Left renal pelvis (tissue), 4 donors: ENCODE measurements at places on chromosomes 7 and 10. TPM values are rescaled to one million over a fixed set of nuclear protein-coding genes. Genes with fewer than 3 reads are reported as not detected.

GRCh38 chr7:23230641-23231101 is 15.9 kb upstream of the GPNMB start:
- no peak for DNase-seq

Gene ENKUR
- 4.0 TPM for polyA plus RNA-seq

DNA sequence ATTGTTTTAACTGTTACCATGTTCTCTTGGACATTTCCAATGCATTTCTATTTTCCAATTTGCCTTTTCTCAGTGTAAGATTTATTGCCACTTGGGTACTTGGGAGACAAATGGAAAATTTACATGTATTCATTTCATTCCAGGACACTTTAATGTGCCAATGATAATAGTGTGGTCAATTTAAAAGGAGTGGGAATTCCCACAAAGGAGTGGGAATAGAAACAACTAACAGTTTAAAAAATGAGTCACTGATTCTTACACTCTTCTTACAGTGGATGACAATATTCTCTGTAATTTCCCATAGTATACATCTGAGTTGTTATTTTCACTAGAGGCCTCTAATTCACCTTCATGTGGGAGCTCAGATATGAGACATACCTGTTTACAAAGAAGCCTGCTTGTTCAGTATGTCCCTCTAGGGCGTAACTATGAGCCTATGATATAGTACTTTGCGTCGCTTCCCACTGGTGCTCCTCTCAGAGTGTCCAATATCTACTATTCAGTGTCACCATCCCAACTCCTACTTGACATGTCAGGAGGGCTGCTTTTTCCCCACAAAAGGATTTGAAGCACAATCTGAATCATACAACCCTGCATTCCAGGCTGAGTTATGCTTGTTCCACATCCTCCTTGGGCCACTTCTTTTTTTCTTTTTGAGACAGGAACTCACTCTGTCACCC is 301.3 kb downstream of the PHTF2 start:
- DNase-seq = no peak

- no peak for DNase-seq
These were observed 49.7 kb downstream of the SLK start for GRCh38 chr10:104016661-104017060.

Gene RSPH10B2
- 2.0 TPM for polyA plus RNA-seq

DNA sequence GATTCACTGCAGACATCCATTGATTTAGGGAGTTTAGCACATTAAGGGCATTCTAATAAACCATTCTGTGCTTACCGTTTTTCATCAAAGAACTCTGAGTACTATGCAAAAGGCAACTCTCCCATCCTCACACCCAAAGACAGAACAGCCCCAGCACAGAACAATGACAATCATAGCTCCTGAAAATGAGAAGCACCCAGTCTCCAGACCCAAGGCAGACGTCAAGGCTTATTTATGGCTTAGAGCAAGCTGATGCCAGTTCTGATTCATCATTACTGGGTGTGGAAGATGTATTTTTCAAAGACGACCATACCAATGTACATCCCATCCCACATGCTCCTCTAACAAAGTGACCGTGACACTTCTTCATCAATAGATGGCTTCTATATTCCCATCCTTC is 67.6 kb downstream of the OSBPL3 start:
- no peak for DNase-seq

DNA sequence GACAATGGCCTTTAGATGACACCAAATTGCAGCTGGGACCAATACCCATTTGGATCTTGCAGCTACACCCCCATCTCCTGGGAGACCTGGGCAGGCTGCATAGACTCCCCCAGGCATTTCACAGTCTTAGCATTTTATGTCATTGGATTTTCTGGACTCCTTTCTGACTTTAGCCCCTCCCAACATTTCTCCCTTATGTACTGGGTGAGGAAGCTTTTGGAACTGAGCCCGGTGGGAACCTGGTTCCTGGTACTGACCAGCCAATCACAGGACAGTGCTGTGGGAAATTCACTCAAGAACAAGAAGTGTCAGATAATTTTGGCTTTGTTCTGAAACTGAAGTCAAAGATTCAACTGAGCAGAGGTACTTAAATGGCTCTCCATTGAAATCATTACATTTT is 177.7 kb downstream of the ACTR3B start:
- DNase-seq = no peak

GRCh38 chr7:116393654-116394053 is 105.9 kb upstream of the CAV2 start:
- peak; percentile 22 for DNase-seq

DNA sequence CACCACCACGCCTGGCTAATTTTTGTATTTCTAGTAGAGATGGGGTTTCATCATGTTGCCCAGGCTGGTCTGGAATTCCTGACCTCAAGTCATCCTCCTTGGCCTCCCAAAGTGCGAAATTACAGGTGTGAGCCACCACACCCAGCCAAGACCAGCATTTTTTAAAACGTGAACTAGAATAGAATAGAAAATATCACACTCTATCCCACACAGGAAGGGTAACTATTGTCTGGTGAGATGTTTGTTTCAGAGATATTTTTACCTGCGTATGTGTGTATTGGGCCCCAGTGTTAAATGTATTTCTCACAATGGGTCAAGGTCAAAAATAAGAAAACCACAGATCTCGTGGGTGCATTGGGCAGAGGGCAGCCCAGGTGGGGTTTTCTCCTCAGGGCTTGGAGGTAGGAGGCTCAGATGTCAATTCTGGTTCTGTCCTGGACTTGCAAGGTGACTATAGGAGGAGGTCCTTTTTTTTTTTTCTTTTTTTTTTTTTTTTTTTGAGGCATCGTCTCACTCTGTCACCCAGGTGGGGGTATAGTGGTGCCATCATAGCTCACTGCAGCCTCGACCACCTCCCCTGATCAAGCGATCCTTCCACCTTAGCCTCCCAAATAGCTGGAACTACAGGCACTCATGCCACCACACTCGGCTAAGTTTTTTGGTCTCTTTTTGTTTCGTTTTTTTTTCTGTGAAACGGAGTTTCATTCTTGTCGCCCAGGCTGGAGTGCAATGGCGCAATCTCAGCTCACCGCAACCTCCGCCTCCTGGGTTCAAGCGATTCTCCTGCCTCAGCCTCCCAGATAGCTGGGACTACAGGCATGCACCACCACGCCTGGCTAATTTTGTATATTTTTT is 19.0 kb downstream of the SH2B2 start:
- no peak for DNase-seq

Gene RADIL
- 4.0 TPM for polyA plus RNA-seq

DNA sequence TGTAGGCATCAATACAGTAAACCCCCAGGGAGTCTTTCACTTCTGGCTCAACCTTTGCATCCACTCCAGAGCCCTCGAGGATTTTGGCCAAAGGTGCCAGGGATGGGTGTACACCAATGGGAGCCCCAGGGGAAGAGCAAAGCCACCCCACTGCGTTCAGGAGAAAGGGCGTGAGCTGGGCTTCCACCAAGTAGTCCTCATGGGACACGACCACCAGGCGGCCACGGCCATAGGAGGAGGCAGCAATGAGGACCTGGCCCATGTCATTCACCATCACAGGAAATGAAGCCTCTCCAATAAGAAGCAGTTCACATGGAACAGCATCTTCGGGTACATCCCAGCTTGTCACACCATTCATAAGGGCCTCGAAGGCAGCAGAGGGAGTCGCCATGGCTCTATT is 25.8 kb downstream of the TCAF1 start:
- no peak for DNase-seq

GRCh38 chr7:121953164-121953563 is 80.2 kb downstream of the PTPRZ1 start:
- DNase-seq = no peak

Gene NACAD
- polyA plus RNA-seq = 10.0 TPM

- no peak for DNase-seq
These were observed 11.6 kb upstream of the ERCC6 start for GRCh38 chr10:49550563-49550962.

GRCh38 chr7:158617737-158618128 is 30.1 kb upstream of the PTPRN2 start:
- no peak for DNase-seq

DNA sequence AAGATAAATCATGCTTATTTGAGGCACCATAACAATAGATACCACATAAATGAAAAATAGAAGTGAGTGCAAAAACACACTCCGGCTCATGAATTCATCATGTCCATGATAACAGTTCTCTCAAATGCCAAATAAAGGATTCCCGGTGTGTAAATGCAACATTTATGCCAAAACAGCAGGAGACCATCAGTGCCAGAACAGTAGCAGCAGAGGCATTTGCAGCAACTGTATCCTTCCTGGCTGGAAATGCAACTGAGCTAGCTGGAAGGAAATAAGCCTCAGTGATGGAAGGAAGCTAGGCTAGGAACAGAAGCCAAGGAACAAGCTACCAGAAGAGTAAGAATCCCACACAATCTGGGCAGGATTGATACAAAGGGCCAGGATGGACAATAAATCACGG is 79.9 kb upstream of the THSD7A start:
- no peak for DNase-seq

DNA sequence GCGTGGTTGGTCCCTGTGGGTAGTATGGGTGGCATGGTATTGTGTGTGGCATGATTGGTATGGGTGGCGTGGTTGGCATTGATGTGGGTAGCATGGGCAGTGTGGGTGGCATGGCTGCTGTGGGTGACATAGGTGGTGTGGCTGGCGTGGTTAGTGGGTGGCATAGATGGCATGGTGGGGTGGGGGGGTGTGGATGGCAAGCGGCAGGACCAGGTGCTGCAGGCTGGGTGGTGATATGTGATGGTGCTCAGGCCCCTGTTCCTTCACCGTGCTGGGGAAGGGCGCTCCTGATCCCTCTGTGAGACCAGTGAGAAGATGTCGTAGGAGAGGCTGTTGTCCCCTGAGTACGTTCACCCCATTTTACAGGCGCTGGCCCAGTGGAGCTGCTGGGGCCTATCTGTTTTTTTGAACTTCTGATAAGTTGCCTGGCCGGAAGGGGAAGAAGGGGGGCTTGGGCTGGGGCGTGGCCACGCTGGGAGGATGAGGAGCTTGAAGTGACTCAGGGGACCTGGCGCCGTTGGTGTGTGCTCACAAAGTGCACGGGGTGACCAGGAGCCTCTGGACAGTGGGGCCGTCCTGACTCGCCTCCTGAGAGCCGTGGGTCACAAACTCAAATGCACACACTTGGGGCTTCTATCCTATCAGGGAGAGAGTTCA is 17.5 kb downstream of the INPP5A start:
- no peak for DNase-seq
